Endodermal cell (in vitro differentiated cells): ENCODE measurements at places on chromosomes 7 and 10. TPM values are rescaled to one million over a fixed set of nuclear protein-coding genes. Genes with fewer than 3 reads are reported as not detected.

GRCh38 chr7:78261302-78261701 is 462.7 kb downstream of the PHTF2 start:
- no peak for DNase-seq

GRCh38 chr7:22542669-22543068 is 42.7 kb upstream of the STEAP1B start:
- no peak for DNase-seq

- DNase-seq: no peak
Measured at GRCh38 chr10:2620827-2621521, 446.4 kb upstream of the PFKP start.

HNRNPH3 gene
- 222 and 228 TPM in 2 replicates for total RNA-seq

EBLN1 gene
- total RNA-seq: not detected in 2 replicates

- DNase-seq: peak; percentile 60
Measured at GRCh38 chr7:87152897-87153641, 816 bp downstream of the DMTF1 start.

DNA sequence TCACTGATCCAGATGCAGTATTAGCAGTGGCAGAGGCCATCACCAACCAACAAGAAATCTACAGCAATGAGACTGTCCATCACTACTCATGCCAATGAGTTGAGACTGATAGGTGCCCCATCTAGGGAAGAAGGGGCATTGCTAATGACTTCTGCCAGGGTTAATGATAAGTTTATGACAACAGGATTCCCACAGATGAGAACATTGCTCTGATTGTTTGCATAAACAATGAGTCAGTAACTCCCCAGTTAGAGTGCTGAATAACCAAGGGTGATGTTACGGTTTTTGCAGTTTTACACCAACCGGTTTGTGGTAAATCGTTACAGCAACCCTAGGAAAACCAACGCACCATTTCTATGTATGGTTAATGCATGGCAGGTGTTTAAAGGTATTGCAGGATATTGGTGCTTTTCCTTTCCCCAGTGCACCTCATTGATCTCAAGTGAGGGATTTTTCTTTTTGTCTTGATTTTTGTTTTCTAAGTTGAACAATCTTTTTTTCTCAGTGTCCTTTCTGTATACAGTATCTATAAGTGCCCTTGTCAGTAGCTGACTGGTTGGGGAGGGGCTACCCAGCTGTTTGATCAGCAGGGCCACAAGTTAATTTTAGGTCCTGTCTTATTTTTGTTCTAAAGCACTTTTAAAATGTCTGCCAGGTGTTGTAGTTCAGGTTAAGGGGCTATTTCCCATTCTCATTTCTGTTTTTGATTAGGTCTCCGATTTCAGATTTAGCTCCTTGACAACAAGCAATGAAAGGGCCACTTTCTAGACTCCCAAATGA is 3.9 kb upstream of the CSGALNACT2 start:
- DNase-seq: no peak

HACD1 gene
- total RNA-seq: 18.4 to 34.1 TPM (median 33.4 TPM) in 3 replicates

TCAF2 gene
- total RNA-seq: 0.17 to 1.9 TPM (median 0.20 TPM) in 3 replicates

LOXL4 gene
- 0.57 and 1.1 TPM in 2 replicates for total RNA-seq

- peak; percentile 79 for DNase-seq
Measured at GRCh38 chr7:149126662-149127266, 640 bp upstream of the ZNF425 start.

- peak; percentile 75 for DNase-seq
Measured at GRCh38 chr7:121330053-121330833, 1.4 kb downstream of the WNT16 start.

DNA sequence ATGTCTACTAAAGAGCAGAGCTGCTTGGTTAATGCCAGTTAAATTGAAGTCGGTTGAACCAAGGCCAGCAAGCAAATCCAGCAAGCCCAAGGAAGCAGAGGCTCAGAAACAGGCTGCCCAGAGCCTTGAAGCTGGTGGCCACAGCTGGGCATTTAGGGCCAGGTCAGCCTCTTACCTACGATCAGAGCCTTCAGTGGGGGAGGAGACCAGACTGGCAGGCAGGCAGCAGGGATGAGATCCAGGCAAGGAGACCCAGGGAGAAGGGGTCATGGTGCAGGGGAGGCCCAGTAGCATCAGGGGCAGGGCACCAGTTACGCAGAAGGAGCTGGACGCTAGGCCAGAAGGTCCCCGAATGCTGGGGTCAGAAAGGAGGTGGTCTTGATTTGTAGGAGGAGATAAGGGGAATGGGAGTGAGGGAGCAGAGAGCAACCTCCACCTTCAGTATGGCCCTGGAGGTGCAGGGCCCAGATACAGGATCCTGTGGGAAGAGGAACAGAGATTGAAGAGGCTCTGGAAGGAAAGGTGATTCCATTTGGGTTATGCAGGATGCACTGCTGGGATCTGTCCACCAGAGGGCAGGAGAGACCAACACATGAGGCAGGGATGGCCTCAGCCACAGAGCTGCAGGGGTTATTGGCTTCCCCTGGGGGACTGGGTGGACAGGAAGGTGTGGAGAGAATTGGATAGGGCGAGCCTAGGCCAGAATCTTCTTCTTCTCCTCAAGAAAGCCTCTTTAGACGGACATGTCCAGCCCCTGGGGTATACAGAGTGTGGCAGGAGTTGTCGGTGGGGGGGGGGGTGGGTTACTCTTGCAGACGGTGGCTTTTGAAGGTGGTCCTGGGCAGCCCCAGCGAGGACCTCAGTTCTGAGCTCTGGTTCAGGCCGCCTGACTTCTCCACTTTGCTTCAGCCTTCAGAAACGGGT is 132.6 kb upstream of the PODXL start:
- DNase-seq: peak; percentile 96

PRSS37 gene
- total RNA-seq: not detected in 2 replicates

- DNase-seq: no peak
Measured at GRCh38 chr10:33286157-33286934, 48.1 kb downstream of the NRP1 start.

- no peak for DNase-seq
Measured at GRCh38 chr7:99111591-99111990, 32.3 kb downstream of the SMURF1 start.

MYOF gene
- 70.6 and 93.8 TPM in 2 replicates for total RNA-seq

DNA sequence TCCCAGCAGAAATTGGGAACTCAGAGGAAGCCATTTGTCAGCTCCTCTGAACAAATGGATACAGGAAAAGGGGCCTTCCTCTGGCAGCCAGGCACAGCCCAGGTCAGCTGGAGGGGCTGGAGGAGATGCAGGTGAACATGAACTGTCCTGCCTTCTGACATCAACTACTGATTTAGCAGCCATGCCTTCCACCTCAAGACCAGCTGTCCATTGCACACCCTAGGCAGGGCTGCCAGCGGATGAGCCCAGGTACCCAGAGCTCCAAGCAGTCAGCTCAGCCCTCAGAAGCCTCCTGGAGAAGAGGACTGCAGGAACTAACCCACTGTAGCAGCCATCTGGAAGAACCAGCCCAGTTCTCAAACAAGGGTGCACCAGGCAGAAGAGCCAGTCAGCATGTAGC is 44.1 kb upstream of the GDF10 start:
- DNase-seq: peak; percentile 33

LFNG gene
- 13.7 to 17.7 TPM (median 16.0 TPM) in 3 replicates for total RNA-seq

AQP1 gene
- total RNA-seq: 0.38 to 0.91 TPM (median 0.78 TPM) in 3 replicates

DPP6 gene
- 3.0 to 3.9 TPM (median 3.5 TPM) in 3 replicates for total RNA-seq

ELMO1 gene
- total RNA-seq: 98.2 to 120 TPM (median 120 TPM) in 3 replicates

- DNase-seq: peak; percentile 84
Measured at GRCh38 chr7:95723583-95724180, 48.7 kb upstream of the DYNC1I1 start.

DNA sequence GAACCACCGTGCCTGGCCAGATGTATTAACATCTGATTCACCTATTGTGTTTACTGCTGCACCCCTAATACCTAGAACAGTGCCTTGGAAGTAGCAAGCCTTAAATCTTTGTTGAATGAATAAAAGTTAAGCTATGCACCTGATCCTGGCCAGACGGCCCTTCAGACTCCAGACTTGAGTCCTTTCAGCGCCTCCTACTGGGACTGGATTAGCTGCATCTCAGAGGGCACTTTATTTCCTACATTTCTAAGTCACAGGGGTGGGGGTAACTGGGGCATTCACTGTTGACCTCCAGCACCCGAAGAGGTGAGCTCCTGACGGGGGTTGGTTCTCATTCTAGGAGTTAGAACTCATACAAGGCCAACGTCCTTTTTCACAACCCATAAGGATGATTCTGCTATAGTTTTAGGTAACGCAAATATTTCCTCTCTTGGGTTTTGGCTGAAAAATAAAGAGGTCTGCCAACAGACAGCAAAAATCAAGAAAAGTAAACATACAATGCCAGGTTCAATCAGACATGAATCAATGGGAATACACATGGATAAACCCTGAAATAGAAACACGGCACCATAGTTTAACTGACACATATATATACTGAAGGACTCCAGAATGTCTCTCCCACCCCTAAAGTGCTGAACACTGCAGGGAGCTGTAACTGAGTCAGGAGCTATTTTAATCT is 48.0 kb upstream of the DLG5 start:
- peak; percentile 90 for DNase-seq

- DNase-seq: no peak
Measured at GRCh38 chr7:39880556-39880955, 69.5 kb upstream of the CDK13 start.

CHAT gene
- not detected in 3 replicates for total RNA-seq

TOMM7 gene
- total RNA-seq: 291 to 356 TPM (median 352 TPM) in 3 replicates

DNA sequence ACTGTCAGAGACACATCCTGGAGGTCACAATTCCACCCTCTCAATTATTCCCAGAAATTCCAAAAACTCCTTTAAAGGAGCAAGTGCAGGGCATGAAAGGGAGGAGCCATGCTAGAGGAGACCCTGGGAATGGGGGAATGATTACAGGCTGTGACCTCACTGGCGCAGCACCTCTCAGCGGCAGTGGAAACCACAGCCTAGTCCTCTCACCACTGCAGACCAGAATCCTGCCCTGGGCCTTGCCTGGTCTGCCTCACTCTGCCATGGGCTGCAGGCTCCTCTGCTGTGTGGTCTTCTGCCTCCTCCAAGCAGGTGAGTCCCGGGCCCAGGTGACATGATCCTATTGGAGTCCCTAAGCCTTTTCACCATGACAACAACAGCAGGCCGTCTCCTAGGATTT is 50.5 kb upstream of the PRSS58 start:
- DNase-seq: no peak

GRCh38 chr10:43926875-43927406 is 278.3 kb upstream of the ZNF32 start:
- DNase-seq: peak; percentile 25

PPP1R3A gene
- total RNA-seq: not detected in 3 replicates

- peak; percentile 90 for DNase-seq
Measured at GRCh38 chr7:132614428-132615318, 38.4 kb upstream of the PLXNA4 start.

OGDH gene
- 76.7 and 82.5 TPM in 2 replicates for total RNA-seq

GRCh38 chr10:114603948-114604347 is 54.1 kb downstream of the ABLIM1 start:
- DNase-seq: no peak

GRCh38 chr10:76935941-76936613 is 701.5 kb downstream of the KCNMA1 start:
- DNase-seq: no peak

DNA sequence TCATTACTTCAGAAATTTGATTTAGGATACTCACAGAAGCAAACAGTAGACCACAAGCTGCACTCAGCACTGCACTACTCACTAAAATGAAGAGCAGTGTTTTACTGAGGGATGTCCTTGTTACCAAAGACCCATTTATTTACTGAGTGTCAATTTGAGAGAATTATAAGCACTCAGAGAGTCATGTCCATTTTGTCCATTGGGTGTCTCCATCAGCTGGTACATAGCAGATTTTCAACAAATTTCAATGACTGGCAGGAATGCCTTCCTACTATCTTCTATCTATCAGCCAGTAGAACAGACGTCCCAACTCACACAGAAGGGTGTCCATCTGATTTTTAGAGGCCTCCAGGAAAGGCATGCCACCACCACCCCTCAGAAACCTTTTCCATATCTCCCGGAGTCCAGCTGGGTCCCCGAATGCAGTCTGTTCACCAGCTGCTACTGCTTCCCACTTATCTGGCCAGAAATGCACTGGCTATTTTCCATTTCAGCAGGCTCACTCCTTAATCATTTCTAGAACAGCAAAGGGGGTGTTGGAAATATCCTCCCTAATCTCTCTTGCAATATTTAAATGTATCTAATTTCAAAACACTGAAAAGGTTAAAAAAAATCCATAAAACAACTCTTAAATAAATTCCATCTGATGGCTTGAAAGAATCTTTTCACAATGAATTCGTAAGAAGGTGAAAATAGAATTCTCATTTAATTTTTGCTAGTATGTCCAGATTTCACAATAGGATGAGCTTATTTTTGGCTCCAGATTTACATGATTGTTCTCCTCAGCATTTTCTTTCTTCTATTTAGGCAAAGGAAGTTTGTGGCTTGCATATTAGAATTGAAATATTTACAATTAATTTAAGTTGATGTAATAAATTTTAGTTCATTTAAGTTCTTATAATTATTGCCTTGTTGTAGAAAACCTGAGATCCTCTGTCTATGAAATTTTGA is 1164.0 kb upstream of the CELF2 start:
- no peak for DNase-seq

DNA sequence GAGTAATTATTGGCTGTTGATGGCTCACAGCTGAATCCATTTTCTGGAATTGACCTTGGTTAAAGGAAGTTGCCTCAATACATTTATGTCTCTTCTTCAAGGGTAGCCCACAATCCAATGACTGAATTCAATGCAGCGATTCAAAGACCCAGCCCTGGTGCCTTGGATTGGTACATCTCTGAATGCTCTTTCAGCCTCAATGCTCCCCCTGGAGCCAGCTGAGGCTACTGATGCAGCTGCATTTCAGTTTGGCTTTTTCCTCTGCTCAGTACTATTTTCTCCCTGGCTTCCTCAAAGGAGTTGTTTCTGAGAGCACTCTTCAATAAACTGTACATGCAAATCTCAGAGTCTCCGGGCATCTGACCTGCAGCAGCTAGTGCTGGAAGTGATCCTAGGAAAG is 633 bp upstream of the EBLN1 start:
- peak; percentile 70 for DNase-seq

GRCh38 chr10:71750986-71751385 is 22.3 kb downstream of the VSIR start:
- DNase-seq: no peak

GDF10 gene
- total RNA-seq: not detected in 3 replicates

PIK3CG gene
- not detected in 3 replicates for total RNA-seq

KIN gene
- 4.8 to 18.2 TPM (median 17.9 TPM) in 3 replicates for total RNA-seq

DNA sequence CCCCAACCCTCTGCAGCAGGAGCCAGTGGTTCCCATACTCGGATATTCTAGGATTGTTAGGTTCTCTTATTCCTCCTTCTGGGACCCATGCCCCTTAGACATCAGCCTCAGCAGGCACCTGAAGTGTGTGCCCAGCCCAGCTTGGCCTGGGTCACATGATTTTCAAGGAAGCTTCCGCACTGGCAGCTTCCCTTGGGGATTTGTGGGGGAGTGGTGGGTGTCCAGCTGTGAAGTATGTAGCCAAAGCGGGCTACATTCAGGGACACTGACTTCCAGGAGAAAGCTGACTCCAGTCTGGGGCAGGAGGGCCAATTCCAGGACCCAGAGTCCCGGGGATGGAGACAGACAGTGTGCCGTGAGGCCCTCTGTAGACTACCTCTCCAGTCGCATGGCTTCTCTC is 1.3 kb downstream of the LDB1 start:
- DNase-seq: peak; percentile 76

GALNT17 gene
- 48.4 and 61.3 TPM in 2 replicates for total RNA-seq

DNA sequence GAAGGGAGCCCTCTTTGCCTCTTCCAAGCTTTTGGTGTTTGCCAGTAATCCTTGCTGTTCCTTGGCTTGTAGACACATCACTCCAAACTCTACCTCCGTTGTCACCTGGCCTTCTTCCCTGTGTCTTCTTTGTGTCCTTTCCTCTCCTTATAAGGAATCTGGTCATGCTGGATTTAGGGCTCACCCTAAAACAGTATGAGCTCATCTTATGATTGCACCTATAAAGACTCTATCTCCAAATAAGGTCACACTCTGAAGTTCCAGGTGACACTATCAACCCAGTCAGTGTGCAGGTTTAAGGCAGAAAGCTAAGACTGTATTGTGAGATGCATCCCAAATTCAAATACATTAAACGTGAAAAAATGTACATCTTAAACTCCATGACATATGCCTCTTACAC is 49.0 kb upstream of the ZRANB1 start:
- no peak for DNase-seq
